ENCODE measurements at places on chromosomes 3 and 15. TPM values are rescaled to one million over a fixed set of nuclear protein-coding genes. Genes with fewer than 3 reads are reported as not detected.

- no peak for DNase-seq
Observed at GRCh38 chr3:97872525-97873042, 50.8 kb downstream of the CRYBG3 start.

GRCh38 chr3:66986406-66986805 is 11.7 kb upstream of the KBTBD8 start:
- DNase-seq: no peak

- no peak for DNase-seq
Observed at GRCh38 chr15:90174140-90174875, 26.8 kb upstream of the SEMA4B start.

DNA sequence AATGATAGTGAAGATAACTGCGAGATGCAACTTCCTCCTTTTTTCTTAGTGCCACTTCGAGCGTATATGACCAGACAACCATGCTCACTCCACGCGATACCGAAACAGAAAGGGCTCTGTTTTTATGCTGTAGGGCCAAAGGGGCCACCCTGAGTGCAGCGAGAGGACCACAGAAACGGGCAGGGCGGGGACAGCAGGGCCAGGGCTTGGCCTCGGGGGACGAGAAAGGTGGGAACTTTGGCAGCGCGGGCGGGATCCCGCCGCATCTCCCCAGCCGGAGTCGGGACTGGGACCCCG is 483 bp downstream of the VPS13C start:
- DNase-seq: no peak

- DNase-seq: no peak
Observed at GRCh38 chr15:29685156-29686078, 136.9 kb downstream of the TJP1 start.

GRCh38 chr15:45456212-45457106 is 66.1 kb downstream of the SLC30A4 start:
- DNase-seq: no peak

DNA sequence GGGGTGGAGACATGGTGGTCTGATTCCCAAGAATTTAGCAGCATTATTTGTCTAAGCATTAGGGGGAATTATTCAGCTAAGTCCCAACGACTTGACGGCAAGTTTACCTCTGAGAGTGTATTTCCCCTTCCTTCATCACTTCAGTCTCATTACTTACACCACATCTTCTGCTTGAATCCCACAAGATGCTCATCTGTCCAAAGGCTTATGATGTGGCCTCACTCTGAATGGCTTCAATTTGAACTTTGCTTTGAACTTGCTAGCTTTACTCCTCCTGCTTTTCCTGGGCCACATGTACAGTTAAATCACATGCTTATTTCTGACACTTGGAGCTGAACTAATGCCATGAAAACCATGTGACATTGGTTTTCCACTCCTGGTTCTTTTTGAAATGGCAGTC is 231.3 kb upstream of the SATB1 start:
- no peak for DNase-seq

- DNase-seq: peak; percentile 12
Observed at GRCh38 chr3:196868297-196868661, 559 bp downstream of the SENP5 start.

GRCh38 chr15:37095770-37096557 is 4.4 kb downstream of the MEIS2 start:
- no peak for DNase-seq

DNA sequence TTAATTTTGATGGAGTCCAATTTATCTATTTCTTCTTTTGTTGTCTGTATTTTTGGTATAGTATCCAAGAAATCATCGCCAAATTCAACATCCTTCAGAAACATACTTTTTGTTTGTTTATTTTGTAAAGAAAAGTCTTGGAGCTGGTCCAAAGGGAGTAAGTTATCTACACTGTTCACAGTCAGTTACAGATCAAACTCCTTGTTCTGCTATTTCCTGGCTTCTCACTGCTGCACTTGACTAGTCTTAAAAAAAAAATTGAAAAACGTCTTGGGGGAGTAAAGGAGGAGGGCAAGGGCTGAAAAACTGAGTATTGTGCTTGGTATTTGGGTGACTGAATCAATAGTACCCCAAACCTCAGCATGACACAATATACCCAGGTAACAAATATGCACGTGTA is 105.6 kb downstream of the NFKBIZ start:
- no peak for DNase-seq

DNA sequence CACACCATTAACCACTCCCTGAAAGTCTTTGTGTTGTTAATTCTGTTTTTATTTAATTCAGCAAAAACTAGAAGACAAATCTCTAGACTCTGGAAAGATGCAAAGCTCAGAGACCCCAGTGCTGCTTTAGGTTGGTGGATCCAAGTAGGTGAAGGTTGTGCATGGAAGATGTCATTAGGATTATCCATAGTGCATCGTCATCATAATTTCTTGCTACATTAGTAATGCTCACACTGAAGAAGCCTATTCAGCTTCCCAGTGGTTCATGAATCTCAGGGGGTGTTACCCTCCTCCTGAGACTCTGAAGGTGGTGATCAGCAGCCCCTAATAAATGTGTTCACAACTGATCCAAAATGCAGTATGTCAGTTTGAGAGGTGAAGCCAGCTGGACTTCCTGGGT is 272.8 kb downstream of the CD47 start:
- no peak for DNase-seq

GRCh38 chr15:79923079-79923514 is 26.3 kb upstream of the MTHFS start:
- peak; percentile 67 for DNase-seq

- DNase-seq: no peak
Observed at GRCh38 chr15:80953001-80953952, 36.3 kb downstream of the MESD start.

DNA sequence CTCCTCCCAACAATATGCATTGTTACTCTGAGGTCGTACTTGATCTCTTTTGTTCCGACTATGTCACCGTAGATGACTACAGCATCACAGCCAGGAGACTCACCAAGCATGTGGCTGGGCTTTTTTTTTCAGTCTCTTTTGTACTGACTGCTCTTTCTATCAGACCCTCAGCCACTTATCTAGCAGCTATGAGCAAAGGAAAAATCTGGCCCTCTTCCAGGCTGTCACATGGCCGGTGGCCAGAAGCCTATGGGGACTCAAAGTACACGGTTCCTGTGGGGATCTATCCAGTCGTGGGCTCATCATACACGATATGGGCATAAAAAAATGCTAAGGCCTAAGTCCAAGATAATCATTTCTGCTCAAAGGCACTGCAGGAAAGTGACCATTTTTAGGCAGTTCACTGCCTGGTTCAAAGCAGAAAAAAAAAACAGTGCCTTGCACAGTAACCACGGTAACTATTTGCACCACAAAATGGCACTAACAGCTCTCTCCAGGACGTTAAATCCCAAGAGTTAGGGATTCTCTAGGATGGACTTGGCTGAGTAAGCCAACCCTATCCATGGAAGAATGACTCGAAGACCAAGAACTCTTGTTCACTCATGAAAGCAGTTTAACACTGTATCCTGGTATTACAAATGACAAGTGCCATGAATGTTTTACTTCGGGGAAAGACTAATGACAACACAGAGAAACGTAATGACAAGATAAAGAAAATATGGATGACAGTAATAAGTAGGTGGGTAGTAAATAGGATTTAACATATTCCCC is 50.3 kb downstream of the SHQ1 start:
- no peak for DNase-seq

- peak; percentile 70 for DNase-seq
Observed at GRCh38 chr15:56243163-56244037, at the start of gene RFX7. Gene RFX7, minus strand, starts transcription at chr15:56243879. Its CDS starts 594 bp downstream, at chr15:56243285.

DNA sequence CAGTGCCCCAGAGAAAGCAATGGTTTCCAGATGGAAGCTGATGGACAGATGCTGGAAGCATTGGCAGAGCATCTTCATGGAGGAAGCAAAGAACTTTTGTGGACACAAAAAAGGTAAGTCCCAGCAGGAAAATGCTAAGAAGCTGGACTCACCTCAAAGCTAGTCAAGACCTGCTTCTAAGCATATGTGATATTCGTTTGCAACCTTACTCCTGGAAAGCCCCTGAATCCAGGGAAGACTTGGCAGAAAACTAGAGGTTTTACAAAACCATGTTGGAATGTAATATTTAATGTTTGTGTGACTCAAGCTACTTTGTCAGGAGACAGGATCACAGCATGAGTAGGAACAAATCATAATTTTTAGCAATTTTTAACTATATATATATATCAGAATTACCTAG is 288.2 kb downstream of the BCHE start:
- DNase-seq: no peak

- no peak for DNase-seq
Observed at GRCh38 chr15:83352119-83352518, 67.7 kb upstream of the BNC1 start.

GRCh38 chr15:82709421-82710207 is at the start of gene AP3B2:
Gene AP3B2, minus strand, starts transcription at chr15:82709875. Its CDS starts 169 bp downstream, at chr15:82709706.
- peak; percentile 64 for DNase-seq

GRCh38 chr3:38460377-38461270 is 6.9 kb downstream of the ACVR2B start:
- peak; percentile 45 for DNase-seq

The HTR3E gene
- not detected for polyA plus RNA-seq

The IL5RA gene
- polyA plus RNA-seq: 0.73 TPM

The PARP9 gene
- polyA plus RNA-seq: 17.4 TPM

The STAB1 gene
- 37.6 TPM for polyA plus RNA-seq

The MUC4 gene
- polyA plus RNA-seq: 1.2 TPM

The SGO1 gene
- polyA plus RNA-seq: 14.1 TPM
